ENCODE measurements at places on chromosomes 3 and 15. TPM values are rescaled to one million over a fixed set of nuclear protein-coding genes. Genes with fewer than 3 reads are reported as not detected.
A peak's percentile ranks its signal among the peaks of the same experiment; 100 is the strongest.

DNA sequence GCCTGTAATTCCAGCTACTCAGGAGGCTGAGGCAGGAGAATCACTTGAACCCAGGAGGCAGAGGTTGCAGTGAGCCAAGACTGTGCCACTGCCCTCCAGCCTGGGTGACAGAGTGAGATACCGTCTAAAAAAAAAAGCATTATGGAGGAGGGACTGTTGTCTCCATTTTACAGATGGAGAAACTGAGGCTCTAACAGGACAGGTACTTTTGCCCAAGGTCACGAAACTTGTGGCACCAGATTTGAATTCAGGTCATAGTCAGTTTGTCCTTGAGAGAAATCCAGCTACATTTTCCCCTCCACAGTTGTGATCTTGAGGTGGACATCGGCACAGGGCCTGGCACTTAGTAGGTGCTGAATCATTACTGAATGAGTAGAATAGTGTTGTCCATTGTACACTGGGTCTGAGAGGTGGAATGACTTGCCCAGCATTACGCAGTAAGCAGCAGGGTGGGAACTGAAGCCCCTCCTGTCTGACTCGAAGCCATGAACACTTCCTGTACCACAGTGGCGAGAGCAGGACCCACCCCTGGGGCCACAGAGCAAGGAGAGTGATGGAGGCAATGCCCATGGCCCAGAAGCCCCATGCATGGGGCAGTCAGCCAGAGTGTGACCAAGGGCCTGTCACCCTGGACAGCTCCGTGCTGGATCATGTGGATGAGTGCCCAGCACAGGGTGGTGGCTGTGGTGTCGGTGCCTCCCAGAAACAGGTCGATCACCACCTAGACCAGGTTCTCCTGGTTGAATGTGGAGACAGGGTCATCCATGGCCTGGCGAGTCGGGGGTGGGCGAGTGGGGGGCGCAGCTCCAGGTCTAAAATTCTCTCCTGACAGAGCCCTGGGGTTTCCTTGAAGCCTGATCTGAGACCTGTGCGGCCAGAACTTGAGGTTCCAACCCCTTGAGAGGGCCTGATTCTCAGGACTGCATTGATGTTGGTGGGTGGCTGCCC lies 20.4 kb upstream of the PARL start:
- no peak for DNase-seq

SLCO2A1 gene
- 0.07 TPM for total RNA-seq

DNA sequence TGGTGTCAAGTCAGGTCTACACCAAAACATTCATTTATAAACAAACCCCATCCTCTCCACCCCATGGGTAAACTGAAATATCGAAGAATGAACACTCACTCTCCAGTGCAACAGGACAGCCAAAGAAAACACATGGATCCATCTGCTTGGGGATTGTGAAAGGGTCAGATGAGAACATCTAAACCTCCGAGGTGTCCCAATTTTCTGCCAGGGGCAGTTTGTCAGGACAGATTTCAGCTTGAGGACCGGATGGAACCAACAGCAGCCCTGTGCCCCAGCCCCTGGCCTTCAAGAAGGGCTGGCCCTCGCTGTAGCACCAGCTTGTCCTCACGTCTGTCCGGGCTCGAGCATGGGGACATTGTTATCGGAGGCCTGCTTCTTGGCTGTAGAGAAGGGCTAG lies 45.5 kb downstream of the PCSK6 start:
- peak; percentile 41 for DNase-seq

- no peak for DNase-seq
Measured at GRCh38 chr3:61646851-61647525, 85.6 kb downstream of the PTPRG start.

SLC9C1 gene
- not detected for total RNA-seq

- DNase-seq = no peak
Measured at GRCh38 chr15:59011262-59011952, 23.9 kb downstream of the RNF111 start.

DNA sequence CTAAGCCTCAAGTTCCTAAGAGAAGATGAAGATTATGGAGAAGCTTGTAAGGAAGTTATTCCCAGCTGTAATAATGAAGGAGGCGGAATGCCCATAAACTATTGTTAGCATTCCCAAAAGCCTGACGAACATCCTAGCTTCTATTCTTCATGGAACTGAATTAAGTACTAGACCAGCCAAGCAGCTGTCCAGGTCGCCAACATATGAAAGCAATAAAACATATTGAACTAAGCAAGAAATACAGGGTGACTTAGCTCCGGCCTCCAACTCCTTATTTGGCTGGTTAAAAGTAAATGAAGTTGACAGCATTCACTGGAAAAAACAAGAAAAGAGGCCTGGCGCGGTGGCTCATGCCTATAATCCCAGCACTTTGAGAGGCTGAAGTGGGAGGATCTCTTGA lies 174.0 kb upstream of the TPM1 start:
- DNase-seq = no peak

DNA sequence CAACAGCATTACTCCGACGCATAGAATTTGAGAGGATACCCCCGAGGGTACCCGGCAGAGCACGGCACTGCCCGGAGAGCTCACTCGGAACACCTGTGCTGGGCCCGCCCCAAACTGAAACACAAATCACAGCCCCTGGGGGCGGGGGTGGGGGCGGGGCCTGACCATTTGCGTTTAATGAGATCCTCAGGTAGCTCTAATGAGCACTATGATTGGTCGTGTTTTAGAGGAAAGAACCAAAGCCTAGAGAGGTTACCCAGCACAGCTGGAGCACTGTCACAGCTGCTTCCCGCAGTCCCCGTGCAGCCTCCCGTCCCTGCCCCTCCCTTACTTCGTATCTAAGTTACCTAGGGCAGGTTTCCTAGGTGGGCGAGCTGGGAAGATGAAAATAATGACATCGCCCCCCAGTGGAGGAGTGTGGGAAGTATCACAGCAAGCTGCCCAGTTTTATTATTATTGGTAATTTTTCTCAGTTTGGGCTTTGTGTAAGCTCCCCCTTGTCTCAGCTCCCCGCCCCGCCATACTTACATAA lies 187.1 kb downstream of the PDE8A start:
- DNase-seq = no peak

DNA sequence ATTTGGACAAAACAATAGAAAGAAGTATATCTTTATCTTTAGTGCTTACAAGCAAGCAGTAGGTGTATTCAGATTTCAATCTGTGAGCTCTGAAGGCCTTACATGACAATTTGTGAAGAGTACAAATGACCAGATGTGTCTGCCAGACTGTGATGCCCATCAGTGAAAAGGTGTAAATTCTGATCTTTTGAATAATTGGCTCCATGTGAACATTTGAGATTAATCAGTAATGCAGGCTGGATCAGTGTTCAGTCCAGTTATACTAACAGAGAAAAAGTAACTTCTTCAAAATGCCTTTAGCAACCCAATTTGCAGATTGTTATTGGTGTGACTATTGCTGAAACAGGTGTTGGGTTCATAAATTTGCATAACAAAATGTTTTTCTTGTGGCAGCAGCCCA lies 5.2 kb downstream of the IQCH start:
- DNase-seq = no peak

DNA sequence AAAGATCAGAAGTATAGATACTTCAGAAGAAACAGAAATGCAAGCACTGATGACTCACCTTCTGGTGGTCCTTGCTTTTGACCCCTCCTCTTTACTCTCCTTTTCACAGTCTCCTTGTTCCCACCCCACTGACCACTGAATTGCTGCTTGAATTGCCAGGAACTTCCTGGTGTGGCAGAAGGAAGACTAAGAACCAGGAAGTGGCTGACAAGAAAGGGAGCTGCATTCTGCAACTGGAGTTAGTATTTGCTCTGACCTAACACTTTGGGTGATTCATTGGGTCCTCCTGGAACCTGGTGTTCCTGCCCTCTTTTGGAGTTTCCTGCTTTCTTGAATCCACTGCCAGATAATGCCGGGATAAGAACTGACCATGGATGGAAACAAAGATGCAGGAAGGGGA lies 23.0 kb downstream of the KY start:
- no peak for DNase-seq

APH1B gene
- total RNA-seq = 2.6 TPM

BMF gene
- 2.9 TPM for total RNA-seq

DNA sequence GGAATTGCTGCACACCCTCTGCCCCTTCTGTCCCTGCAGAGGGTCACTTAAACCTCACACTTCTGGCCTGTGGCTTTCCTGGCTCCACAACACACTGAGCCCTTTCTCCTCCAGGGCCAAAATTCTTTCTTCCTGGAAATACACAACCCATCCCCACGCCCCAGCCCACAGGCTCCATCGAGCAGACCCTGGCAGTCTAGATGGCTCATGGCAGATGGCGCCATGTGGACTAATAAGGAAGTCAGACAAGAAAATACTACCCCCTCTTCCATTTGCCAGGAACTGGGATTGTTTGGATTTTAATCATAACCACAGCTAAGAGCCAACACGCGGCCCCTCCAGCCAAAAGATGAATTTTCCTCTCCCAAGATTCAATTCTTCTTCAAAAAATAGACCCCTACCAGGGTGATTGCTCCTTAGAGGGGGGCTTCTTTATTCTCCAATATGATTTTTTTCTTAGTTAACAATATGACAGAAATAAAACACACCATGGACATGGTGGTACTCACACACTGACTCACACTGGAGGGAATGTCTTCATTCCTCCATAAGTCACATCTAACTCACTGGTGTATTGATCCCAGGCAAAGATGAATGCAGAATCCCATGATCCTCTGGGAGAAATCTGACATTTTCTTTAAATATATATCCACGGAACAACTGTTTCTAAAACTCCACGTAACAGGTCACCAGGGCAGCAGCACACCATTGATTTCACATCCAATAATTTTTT lies 111.5 kb downstream of the NTRK3 start:
- no peak for DNase-seq

- no peak for DNase-seq
Measured at GRCh38 chr3:187261541-187261969, 30.0 kb downstream of the MASP1 start.

DNA sequence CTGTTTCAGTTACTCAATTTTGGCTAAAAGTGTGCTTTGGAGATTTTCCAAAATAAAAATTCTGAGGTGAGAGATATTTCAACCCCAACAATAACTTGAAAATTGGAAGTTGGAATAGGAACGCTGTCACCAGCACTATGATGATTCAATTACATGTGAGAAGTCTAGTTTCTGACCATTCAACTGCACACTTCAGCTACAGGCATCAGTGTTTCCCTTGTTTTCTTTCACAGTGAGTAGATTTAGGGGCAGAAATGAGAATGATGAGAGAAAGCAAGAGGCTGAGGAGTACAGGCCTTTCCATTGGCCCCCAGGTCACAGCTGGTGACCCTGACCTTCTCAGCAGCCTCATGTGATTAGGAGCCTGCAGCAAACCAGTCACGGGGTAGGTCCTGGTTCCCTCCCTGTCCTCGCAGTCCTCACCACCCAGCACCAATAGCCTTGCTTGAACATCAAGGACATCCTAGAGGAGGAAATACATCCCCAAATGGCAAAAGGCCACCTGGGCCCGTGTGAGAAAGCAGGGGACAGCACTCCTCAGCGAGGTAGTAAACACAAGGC lies 10.0 kb upstream of the FILIP1L start:
- DNase-seq = peak; percentile 85

TMIE gene
- total RNA-seq = 0.26 TPM

NLGN1 gene
- total RNA-seq = 1.0 TPM

PRR20G gene
- total RNA-seq = not detected

- peak; percentile 63 for DNase-seq
Measured at GRCh38 chr15:24772686-24773373, 97.3 kb downstream of the NPAP1 start.
